Aorta (tissue), 5 donors: ENCODE measurements at places on chromosomes 13 and 19. TPM values are rescaled to one million over a fixed set of nuclear protein-coding genes. Genes with fewer than 3 reads are reported as not detected.

GRCh38 chr19:10747674-10748073 is 29.8 kb downstream of the DNM2 start:
- no peak for DNase-seq

DNA sequence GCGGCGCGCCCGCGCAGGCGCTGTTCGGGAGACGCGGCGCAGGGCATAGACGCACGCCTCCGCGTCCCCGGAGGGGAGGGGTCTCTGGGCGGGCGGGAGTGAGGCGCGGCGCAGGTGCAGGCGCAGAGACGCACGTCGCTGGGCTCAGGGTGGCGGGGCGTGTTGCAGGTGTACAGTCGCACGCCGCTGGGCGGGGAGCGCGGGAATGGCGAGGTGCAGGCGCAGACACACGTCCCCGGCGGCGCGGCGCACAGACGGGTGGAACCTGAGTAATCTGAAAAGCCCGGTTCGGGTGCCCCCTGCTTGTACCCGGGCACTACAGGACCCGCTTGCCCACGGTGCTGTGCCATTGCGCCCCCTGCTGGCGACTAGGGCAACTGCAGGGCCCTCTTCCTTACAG is 44.7 kb downstream of the PLPP2 start:
- DNase-seq: peak; percentile 69

- DNase-seq: no peak
These were observed 737.5 kb downstream of the LIG4 start for GRCh38 chr13:107477772-107478379.

DNA sequence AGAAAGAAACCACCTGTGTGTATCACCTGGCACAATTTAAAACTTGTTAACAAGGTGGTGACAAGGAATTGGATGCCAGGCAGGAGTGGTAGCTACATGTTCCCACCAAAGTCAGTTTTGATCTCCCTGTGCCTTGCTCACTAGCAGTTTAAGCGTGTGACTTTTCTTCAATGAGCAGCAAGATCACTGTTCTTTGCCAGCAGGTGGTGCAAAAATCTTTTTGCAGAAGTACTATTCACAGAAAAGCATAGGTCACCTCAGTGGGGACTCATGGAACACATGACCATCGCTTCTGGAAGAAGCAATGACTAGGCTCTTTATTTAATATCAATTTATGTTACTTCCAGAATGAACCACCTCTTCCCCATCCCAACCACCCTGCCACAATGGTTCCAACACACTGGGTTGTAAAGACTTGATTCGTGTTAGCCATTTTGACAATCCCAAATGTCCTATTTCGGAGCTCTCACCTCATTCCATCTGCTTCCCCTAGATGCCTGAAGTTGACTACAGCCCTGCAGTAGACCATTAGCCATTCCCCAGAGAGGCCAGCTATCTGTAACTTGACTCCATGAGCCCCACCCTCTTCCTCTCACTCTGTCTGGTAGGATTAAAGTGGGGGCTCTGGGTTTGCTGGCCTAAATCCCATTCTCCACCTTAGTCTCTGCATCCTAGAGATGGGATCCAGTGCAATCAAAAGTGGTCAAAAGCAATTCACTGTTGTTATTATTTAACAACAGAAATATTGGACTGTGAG is 59.1 kb upstream of the TNFRSF19 start:
- DNase-seq: no peak

DNA sequence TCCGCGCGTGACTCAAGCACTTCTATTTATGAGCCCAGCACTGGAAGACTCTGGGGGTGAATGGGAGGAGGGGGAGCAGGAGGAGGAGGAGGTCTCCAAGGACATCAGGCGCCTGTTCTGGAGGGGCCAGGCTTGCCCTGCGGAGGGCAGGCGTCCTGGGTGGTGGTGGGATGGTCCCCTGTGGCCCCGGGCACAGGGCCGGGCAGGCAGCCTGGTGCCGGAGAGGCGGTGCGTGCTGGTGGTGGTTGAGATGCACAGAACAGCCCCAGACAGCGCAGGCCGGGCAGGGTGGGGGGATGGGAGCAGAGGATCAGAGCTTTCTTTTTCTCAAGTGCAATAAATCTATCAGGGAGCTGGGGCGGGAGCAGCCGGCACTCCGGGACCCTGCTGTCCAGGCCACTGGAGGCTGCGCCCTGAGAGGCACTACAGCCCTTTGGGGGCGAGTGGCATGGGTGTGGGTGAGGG is 14.0 kb downstream of the NKPD1 start:
- no peak for DNase-seq

The RFPL4AL1 gene
- not detected for polyA plus RNA-seq

The FCER2 gene
- polyA plus RNA-seq: not detected
